ENCODE measurements at places on chromosomes 16 and 17.
A peak's percentile ranks its signal among the peaks of the same experiment; 100 is the strongest.

- no peak for DNase-seq
Measured at GRCh38 chr17:31854672-31855071, 4.4 kb downstream of the COPRS start.

DNA sequence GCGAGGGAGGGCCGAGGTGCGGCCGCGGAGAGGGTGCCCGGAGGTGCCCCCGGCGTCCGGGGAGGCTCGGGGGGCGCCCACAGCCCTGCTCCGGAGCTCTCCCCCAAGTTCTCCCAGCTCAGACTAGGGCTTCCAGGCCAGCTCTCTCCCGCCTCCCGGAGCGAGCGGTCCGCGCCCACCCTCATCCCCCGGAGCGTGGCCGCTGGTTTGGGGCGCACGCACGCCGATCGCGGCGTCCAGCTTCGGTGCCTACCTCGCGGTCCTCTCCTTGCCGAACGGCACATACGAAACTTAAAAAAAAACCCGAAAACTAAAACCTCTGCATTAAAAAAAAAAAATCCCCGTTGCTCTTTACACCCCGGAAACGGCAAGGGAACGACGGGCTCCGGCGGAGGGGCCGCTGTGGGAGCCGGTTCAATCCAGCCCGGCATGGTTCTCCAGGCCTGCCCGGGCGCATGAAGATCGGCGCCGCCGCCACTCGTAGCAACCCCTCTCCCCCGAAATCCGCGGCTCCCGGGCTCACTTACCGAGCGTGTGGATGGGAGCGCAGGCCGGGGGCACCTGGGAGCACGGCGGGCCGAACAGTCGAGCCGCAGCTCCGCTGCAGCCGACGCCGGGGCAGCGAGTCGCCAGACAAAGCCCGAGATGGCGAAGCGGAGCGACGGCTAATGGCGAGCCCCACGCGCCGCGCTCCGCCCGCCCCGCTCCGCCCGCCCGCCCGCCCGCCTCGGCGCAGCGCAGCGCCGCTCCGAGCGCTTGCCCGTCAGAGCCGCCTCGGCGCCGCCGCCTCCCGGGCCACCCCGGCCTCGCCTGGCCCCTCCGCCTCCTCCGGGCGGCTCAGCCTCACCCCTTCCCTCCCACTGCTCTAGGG lies 973 bp upstream of the UBTF start:
- no peak for DNase-seq

DNA sequence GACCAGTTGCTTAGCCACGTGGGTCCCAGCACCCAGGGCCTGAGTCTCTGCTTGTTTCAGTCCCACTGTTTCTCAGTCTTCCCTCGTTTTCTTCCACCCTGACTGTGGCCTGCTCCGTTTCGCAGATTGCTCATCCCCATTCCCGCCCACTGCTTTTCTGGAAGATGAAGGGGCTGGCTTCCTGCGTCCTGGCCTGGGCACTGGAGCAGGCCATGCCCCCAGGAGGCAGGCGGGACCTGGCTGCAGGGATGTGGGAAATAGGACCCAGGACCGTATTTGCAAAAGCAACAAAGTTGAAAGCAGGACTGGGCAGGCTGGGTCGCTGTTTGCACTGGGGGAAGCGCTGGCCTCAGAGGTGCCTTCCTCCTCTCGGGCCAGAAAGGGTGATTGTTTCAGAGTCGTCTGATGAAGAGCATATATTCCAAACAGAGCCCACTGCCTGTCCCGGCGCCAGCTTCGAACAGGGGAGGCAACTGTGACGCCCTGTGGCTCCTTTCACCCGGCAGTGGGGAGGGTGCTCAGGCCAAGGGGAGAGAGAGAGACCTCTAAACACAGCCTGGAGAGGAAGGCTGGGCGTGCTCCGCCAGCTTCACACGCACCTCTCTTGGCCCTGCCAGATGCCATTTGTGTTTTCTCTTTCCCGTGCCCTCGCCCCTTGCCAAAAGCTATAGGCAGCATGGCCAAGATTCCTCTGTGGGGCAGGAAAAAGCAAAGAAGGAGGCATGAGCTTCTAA lies 108.6 kb downstream of the CMIP start:
- DNase-seq, result no peak

GRCh38 chr17:64694207-64694606 lies 32.1 kb upstream of the SMURF2 start:
- no peak for DNase-seq

GRCh38 chr17:78230996-78231935 lies at the start of gene TMEM235:
TSS of gene TMEM235 (plus strand) at chr17:78231631. CDS start at chr17:78232024, 393 bp downstream.
- DNase-seq, result no peak

DNA sequence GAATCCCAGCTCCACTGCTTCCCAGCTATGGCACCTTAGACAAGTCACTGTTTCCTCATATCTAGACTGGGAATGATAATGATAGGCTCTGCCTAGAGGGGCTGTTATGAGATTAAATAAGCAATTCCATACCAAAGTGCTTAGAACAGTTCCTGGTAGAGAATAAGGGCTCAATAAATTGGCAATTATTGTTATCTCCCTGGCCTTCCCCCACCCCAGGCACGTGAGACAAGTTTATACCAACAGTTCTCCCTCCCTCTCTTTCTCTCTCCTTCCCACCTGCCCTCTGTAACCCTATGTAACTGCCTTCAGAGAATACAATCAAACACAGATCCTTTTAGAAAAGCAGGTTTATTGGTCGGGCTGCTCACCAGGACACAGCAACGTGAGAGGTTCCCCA lies 13.9 kb upstream of the STAT3 start:
- DNase-seq, result no peak

DNA sequence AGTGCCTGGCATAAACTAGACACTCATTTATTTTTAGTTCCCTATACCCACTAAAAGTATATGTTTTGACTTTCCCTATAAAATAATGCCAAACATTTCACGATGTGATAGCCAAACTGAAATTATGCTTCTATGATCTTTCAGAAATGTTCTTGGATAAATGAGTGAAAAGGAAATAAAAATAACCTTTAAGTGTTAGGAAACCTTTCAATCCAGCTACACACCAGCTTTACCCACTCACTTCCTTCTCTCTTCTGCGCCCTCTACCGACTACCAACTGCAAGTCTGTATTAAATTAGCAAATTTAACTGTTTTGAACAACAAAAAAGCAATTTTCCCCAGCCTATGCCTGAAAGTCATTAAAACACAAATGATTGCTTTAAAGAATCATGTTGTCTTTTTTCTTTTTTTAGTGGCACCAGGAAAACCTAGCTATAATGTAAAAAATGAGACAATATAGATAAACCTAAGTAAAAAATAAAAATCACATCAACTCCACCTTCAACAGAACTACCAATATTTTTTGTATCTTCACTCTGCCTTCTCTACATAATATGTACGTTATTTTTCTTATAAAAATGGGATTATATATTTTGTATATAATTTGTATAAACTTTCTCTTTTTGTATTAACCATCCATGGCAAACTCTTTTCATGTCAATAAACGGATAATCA lies 13.2 kb upstream of the TMEM100 start:
- DNase-seq, result no peak

DNA sequence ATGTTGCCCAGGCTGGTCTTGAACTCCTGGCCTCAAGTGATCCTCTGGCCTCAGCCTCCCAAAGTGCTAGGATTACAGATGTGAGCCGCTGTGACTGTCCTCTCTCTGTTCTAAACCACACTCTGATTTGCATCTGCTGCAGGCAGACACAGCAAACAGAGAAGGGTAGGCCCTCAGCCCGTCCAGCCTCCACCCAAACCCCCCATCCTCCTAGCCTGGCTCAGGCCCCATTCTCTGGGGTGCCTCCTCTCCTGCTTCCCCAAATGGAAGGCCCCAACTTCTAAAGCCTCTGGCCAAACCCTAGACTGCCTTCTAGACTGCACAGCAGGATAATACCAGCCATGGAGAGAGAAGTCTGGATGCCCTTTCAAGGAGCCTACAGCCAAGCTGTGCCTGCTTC lies 4.1 kb upstream of the GFAP start:
- no peak for DNase-seq

DNA sequence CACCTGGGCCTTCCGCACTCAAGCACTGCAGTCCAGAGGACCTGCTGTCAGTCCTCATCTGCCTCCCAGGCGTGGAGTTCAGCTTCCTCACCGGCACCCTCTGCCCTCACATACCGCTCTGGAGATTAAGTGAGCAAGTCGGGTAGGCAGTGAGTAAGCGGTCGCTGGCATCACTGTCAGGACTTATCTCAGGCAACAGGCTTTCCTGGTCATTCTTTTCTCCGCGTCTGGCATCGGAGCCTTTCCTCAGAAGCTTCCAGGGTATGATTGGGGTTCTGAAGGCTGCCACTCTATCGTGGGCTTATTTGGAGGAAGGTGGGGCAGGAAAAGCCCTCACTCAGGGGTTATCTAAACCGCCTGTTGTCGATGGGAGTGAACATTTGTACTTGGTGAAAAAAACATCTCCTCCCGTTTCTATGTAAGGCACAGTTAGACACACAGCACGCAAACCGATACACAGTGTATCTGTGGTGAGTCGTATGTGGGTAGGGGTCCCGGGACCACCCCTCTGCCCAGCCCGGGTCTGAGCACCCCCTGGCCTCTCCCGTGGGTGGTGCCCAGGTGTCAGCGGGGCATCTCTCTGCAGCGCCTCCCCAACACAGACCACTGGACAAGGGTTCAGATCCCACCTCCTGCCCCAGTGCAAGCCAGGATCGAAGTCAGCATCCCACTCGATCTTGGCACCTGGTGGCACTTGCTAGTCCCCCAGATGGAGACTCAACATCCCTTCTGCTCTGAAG lies 92.5 kb upstream of the PLCG2 start:
- no peak for DNase-seq

DNA sequence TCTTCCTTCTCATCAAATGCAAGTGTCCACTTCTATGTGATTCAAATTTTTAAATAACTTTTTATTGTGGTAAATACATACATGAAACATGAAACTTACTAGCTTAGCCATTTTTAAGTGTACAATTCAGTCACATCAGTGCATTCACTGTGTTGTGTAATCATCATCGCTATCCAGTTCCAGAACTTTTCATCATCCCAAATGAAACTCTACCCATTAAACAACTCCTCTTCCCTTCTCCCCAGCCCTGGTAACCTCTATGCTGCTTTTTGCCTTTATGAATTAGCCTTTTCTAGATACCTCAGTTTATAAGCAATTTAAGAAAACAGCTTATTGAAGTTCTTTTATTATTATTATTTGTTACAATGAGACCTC lies 41.1 kb upstream of the IL34 start:
- no peak for DNase-seq

- no peak for DNase-seq
Measured at GRCh38 chr17:41096055-41096454, 1.9 kb downstream of the KRTAP4-8 start.

DNA sequence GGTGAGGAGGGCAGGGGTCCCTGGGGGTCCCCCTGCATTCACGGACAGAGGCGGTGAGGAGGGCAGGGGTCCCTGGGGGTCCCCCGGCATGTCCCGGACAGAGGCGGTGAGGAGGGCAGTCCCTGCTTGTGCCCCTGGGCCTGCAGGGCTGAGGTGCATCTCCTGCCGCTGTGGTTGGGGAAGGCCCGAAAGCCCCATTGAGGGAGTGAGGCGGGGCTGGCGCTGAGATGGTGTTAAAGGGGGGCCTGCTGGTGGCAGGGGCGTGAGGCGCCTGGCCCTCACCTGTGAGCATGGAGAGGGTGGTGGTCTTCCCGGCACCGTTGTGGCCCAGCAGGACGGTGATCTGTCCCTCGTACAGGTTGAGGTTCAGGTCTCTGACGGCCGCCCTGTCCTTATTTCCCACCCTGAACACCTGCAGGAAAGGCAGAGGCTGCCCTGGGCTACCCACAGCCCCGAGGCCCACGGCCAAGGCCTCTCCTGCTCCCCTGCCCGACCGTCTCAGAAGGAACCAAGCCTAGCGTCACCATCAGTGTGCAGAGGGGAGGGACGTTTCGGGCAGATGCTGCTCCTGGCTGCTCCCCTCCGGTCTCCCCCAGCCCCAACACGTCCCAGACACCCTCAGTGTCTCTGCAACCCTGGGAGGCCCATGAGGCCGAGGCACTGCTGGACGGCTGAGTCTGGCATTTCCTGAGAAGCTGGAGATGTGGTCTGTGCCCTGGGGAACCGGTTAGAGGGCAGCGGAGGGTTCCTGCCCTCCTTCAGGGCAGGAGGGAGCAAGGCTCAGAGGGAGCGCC lies 31.4 kb upstream of the RNPS1 start:
- DNase-seq, result no peak

DNA sequence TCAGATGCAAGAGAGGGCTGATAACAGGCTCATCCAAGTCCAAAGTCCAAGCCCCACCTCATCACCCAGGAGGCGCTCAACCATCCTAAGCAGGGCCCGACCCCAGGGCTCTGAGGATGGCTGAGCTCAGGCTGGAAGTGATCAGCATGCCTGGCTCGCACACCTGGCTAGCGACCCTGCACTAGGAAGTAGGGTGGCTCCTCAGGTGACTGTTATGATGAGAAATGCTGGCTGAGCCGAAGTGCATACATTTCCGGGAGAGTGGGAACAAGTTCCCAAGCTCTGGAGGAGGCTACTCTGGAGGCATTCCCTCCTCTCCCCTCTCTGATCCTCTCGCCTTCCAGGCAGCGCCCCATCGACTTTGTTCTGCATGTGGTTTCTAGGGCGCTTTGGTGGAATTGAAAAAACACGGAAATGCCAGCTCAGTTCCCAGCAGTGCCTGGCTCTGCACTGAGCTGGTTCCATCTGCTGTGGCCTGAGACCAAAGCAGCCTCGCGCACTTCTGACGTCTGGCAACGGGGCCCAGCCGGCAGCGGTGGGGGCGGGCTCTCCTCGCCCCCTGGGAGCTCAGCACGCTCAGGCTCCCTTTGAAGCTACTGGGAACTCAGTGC lies 130.3 kb downstream of the IRF8 start:
- no peak for DNase-seq

DNA sequence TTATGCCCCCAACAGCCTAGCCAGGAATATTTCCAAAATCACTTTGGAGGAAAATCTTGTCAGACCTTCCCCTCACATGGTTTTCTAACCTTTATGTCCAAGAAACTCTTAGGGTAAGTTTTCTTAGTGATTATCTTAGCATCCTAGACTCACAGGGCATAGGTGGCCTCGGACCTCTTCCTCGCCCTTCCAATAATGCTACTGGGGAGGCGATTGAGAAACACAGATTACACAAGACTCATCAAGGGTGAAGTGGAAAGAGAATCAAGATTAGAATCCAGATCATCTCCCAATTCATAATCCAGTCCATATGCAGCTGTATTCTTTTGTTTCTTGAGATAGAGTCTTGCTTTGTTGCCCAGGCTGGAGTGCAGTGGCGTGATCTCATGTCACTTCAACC lies 358.4 kb upstream of the CDH5 start:
- no peak for DNase-seq

- DNase-seq, result no peak
Measured at GRCh38 chr17:34671191-34671590, 91.8 kb downstream of the TMEM132E start.

- no peak for DNase-seq
Measured at GRCh38 chr17:56779322-56779721, 54.4 kb downstream of the C17orf67 start.

DNA sequence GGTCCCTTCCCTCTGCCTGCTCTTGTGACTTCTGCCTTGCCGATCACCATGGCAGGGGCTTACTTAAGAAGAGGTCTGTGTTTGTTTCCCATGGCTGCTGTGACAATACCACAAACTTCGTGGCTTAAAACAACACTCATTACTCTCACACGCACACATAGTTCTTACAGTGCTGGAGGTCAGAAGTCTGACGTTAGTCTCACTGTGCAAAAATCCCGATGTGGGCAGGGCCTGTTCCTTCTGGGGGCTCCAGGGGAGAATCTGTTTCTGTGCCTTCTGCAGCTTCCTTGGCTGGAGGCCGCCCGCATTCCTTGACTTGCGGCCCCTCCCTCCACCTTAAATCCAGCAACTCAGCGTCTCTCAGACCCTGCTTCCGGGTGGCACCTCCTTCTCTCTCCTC lies 249.2 kb upstream of the GSE1 start:
- peak; percentile 88 for DNase-seq
